Psoas muscle (tissue), 8 donors: ENCODE measurements at places on chromosomes 5 and 9. TPM values are rescaled to one million over a fixed set of nuclear protein-coding genes. Genes with fewer than 3 reads are reported as not detected.

Gene ARHGEF28
- 1.3 TPM for total RNA-seq

Gene CYSTM1
- 193 TPM for total RNA-seq

Gene CCL21
- total RNA-seq: 2.9 TPM

Gene FAM153A
- not detected for total RNA-seq

Gene IFT74
- 8.4 TPM for total RNA-seq

Gene PRRX2
- 0.49 TPM for total RNA-seq

DNA sequence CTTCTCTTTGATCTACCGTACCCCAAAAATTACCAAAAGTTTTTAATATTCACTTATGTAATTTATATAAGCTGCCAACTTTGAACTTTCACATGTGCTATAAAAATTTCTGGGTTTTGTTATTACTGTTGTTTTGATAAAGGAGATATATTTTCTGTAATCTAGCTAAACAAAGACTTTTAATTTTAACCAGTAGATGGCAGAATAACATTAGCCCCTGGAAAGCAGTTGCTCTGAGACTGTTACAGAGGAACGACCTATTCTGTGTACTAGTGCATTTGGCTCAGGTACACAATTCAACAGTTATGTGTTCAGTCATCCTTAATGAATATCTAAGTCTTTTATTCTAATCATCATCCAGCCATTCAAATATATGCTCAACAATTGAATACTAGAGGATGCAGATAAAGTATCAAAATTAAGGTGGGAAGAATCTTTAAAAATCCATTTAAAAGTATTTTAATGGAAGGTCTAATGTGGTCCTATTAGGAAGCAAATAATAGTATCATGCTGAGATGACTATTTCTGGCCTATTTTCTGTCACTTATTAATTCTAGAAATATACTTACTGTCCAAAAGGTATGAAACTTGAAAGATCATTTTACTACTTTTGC is 8.6 kb downstream of the KLHL9 start:
- no peak for DNase-seq

- no peak for DNase-seq
Measured at GRCh38 chr9:127444283-127444920, 6.8 kb downstream of the RPL12 start.

DNA sequence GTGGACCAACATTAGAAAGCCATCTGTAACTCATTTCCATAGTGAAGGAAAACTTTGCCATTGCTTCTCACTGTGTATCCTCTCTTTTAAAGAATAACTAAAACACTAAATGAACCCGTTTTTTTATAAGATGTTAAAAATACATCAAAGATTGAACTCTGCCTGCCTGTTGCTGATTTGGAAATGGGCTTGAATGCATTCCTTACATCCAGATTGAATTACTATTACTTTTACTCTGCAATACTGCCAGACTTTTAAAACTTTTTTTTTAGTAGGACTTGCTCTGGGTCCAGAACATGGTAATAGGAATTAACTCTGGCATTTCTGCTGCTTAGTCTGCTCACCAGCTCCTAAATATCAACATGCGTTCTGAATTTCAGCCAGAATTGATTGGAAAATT is 176.8 kb upstream of the PAPPA start:
- no peak for DNase-seq

- no peak for DNase-seq
Measured at GRCh38 chr5:179343719-179344430, 1.4 kb downstream of the ADAMTS2 start.
